NCI-H524 (cell line): ENCODE measurements at places on chromosomes 3 and 15.

- DNase-seq = peak; percentile 76
Measured at GRCh38 chr3:71542521-71543370, 40.8 kb downstream of the FOXP1 start.

- peak; percentile 58 for DNase-seq
Measured at GRCh38 chr3:134473868-134474546, 11.8 kb downstream of the ANAPC13 start.

- no peak for DNase-seq
Measured at GRCh38 chr15:94621736-94622135, 390.4 kb downstream of the MCTP2 start.

DNA sequence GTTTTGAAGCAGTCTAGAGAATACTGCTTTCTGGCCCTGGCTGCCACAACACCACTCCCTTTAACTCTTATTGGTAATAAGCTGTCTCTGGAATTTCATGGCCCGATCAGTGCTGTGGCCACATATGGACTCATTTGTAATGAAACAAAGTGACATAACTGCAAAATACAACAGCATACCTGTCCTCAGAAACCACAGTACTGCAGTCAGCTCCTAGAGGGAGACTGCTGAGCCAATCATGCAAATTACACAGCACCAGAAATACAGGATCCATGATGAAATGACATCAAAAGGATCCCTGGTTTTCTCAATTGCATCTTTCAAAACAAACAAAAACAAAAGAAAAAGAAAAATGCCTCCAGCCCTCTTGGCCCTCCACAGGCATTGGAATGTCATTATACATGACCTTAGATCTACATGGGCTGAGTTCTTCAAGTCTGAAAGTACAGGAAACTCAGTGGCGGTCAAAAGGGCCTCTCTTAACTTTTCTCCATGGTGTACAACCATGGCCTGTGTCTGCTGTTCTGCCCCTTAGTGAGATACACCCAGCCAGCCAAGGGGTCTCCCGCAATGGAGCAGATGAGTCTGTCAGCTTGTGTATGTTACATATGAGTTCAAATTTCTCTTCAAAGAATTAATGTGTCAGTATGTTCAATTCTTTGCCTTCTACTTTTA lies 24.9 kb upstream of the KBTBD12 start:
- no peak for DNase-seq

- peak; percentile 31 for DNase-seq
Measured at GRCh38 chr15:43932907-43933306, 106.1 kb downstream of the WDR76 start.

GRCh38 chr15:71656425-71656824 lies 153.9 kb upstream of the NR2E3 start:
- DNase-seq = no peak

DNA sequence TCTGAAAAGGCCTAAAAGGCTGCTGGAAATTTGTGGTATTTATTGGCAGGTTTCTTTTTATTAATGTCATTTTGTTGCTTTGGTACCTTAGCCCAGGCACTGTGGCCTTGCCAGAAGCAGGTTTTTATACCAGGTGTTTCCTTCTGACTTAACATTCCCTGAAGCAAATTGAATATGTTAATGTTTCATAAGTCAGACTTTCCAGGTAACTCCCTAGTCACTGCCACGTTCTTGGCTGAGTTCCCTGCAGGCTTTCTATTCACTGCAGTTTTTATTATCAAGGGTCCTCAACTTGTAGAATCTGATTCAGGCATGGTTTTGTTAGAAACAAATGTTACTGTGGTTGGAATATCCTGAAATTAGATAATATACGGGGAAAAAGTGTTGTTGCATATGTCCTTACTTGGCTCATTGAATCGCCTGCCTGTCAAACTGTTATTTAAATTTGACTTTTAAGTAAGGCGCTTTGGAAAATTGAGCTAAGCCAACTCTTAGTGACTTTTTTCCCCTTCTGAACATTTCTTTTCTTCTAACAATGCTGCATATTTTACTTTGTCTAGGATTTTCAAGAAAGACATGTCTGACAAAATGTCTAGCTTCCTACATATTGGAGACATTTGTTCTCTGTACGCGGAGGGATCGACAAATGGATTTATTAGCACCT lies 22.9 kb downstream of the ITPR1 start:
- DNase-seq = no peak

DNA sequence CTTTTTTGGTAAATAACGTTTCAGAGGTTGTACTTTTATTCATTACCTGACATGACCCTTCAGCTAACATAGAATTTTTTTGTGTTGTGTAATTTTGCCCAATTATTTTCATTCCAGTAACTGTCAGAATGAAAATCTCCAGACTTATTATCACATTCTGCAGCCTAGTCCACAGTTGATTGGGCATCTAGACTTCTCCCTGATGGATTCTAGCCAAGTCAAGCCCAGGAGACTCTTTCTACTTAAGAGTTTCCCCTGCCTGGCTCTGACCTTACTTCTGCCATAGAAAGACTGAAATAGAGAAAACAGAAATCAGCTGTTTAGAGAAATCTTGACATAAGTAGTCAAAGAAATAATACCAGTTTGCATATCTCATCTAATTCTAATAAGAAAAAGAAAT lies 82.9 kb upstream of the CDAN1 start:
- DNase-seq = no peak

GRCh38 chr15:74808078-74808839 lies 4.4 kb upstream of the LMAN1L start:
- no peak for DNase-seq

DNA sequence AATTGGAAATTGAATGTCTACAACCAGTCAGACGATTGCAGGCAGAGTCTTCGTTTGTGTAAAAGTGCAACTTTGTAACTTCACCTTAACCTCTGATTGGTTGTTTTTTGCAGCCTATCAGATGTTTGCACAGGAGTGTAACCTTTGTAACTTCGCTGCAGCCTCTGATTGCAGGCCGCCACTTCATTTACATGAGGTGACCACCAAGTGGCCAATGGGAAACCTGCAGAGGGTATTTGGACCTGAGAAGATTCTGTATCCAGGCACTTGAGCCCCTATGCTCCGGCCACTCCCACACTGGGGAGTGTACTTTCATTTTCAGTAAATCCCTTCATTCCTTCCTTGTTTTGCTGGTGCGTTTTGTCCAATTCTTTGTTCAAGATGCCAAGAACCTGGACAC lies 68.1 kb upstream of the PFN2 start:
- DNase-seq = no peak
